GM12878 (cell line): ENCODE measurements at places on chromosomes 6 and 20.
A peak's percentile ranks its signal among the peaks of the same experiment; 100 is the strongest.

DNA sequence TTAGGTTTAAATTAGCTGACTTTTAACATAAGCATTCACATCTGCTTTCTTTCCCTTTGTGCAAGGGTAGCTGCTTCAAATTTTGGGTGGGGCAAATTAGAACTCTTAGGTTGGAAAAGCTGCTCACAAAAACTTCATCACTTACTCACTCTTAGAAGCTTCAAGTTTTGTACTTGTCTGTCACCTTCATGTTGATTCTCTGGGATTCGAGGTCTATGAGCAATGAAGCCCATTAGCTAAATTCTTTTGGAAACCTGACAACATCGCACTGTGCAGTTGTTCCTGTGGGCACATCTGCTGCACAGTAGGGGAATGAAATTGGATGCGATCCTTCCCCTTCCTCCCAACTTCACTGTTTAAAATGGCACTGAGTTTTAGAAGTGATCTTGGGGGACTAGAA lies 156.1 kb downstream of the UBE3D start:
- DNase-seq: no peak

DNA sequence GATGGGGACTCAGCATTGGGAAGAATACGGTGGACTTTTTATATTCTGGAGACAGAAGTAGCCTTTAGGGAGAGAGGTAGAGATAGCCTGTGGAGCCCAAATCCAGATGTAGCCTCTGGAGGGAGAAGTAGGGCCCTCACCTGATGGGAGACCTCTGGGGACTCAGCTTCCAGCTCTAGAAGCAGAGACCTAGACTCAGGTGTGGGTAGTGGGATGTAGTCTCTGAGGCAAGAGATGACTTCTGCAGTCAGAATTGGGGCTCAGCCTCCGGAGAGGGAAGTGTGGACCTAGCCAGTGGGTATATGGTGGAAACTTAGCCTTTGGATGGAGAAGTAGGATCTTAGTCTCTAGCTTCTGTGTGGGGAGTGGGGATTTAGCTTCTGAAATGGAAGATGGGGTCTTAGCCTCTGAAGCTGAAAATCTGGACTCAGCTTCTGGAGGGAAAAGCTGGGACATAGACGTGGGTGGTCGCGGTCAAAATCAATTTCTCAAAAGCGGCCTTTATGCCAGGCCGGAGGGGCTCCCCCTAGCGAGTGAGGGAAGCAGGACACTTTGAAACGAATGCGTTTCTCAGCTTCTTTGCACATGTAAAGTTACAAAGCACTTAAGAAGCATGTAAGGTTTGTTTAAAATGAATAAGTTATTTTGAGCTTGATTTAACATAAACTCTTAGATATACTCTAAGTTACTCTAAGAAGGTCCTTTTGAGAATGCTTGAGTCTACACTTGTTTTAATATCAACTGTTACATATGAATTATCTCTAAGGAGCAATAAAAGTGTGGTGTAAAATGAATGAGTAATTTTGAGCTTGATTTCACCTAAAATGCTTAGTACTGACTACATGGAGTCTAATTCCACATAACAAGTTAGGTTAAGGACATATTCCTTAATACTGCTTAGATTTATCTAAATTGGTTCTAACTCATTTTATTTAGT lies 12.9 kb upstream of the ZNF343 start:
- no peak for DNase-seq

GRCh38 chr20:48153523-48153922 lies 368.2 kb upstream of the SULF2 start:
- no peak for DNase-seq

GRCh38 chr6:5871296-5871695 lies 135.4 kb downstream of the NRN1 start:
- DNase-seq: peak; percentile 34

DNA sequence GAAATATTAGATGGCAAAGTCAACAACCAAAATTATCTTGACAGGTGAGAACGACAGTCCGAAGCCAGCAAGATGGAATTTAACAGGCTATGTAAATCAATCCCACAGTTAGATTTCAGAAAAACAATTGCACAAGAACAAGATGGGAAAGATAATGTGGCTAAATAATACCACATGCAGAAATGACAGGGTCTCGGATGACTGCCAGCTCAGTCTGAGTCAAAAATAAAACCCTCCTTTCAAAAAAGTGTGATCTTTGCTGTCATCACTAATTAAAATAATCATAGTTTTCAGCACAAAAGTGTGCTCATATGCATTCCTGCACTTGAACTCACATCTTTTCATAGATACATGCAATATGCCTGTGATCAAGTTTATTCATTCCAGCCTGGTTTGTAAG lies 25.9 kb downstream of the FOXQ1 start:
- no peak for DNase-seq

GRCh38 chr6:38588631-38589366 lies 50.9 kb downstream of the BTBD9 start:
- DNase-seq: no peak

DNA sequence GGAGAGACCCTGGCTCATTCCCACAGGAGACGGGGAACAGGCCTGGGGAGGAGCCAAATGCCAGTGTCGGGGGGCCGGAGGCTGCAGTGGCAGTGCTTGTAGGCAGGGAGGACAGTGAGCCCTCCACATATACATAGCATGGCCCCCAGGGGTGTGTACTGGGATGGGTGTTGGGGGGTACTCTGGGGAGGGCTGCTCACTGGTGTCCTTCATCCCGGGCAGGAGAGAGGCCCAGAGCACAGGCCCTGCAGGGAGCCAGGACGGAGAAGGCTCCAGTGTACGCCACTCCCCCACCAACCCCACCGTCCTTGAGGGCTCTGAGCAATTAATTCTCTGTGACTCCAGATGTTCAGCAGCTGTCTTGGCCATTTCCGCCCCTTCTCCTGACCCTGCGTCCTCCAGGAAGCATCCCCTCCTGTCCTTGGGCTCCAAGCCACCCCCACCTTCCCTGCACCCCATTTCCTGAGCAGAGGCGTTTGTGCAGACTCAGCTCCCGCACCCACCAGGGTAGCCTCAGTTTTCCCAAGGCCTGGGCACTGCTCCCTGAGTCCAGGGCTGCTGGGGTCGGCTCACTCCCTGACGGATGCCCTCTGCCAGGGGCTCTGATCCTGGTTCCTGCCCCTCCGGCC lies 3.4 kb upstream of the ABHD16B start:
- DNase-seq: no peak

- no peak for DNase-seq
These were observed 55.7 kb upstream of the BHLHE23 start for GRCh38 chr20:63062188-63063140.

DNA sequence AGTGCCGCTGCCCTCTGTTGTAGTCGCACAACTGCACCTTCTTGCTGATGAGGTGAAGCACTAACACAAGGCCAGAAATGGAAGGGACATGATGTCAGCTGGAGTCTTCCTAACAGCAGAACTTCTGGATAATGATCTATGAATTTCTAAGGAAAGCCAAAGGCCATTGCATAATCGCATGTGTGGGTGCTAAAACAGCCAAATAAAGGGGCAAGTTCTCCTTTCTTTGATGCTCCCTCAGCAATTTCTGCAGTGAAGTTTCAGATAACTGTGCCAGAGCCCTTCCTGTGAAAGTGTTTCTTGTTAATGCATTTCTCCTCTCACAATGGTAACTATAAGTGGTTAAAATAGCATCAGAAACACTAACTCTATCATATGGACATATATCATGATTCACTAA lies 8.0 kb upstream of the F13A1 start:
- DNase-seq: no peak

DNA sequence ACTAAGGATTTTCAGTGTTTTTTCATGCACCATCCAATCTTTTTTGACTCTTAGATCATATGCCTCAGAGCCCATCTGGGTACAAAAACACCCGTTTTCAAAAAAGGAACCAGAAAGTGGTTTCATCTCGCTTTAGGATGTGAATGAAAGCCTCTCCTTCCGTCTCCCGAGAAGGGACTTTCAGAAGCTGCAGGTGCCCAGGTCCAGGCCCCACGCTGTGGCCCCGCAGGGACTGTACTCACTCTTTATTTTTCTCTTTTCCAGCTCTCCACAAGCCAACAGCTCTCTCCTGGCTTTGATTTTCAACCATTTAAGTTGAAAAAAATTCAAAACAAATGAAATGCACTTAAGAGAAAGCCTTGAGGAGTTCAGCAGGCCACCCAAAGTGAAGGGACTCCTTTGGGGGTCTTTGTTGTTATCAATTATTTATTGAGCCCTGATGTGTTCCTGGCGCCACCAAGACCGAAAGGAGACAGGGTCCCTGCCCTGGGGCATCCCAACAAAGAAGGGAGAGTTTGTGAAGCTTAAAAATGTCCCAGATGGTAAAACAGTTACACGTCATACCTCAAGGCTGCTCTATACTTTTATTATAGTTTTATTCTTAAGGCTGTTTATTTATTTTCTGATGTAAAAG lies 467.3 kb downstream of the PREX1 start:
- peak; percentile 68 for DNase-seq

DNA sequence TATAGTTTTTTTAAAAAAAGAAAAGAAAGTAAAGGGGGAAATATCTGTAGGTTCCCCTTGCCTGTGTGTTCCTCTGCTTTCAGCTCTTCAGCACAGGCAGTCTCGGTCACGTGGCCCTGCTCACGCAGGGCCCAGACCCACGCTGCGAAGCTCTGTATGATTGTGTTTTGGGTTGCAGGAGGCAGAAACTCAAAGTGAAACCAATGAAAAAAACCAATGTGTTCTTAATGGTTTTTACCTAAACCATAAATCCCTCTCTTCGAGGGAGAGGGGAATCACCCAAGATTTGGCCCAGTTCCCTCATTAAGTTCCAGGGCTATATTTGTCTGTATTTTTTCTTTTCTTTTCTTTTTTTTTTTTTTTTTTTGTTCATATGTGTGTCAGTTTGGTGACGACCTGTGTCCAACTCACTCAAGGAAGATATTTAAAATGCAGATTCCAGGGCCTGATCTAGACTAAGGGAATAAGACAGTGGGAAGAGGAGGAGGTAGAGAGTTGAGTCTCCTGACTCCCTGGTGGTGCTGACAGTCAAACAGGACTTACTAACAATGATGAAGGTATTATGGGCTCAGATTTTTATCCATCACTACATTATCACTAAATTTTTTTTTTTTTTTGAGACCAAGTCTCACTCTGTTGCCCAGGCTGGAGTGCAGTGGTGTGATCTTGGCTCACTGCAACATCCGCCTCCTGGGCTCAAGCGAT lies 33.8 kb upstream of the RREB1 start:
- peak; percentile 92 for DNase-seq

DNA sequence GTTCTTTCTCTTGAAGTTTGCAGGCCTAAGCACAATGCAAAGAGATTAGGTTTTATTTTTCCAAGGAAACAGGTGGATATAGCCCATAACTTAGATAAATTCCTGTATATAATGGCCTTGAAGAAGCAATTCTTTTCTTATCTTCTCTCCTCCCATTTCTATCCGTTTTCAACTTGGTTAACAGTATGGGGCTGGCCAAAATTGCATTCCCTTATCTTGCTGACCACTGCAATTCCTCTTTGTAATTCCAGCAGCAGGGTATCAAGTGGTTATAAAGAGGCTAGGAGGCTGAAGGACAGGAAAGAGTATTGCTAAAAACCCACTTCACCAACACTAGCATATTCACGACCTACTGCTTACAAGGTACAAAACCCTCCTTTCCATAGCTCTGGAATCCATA lies 643.5 kb upstream of the ID4 start:
- no peak for DNase-seq

DNA sequence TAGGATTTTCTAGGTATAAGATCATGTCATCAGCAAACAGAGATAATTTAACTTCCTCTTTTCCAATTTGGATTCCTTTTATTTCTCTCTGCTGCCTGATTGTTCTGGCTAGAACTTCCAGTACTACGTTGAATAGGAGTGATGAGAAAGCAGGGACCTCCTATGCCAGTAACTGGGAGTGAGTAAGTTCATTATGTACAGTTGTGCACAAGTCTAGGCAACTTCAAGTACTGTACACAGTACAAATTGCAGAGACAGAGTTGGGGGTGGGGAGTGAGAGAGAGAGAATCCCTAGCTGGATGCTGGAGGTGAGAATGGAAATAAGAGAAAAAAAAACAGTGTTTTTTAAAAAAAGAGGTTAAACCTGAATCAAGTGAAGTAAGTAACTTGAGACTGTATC lies 210.2 kb downstream of the MMUT start:
- no peak for DNase-seq

DNA sequence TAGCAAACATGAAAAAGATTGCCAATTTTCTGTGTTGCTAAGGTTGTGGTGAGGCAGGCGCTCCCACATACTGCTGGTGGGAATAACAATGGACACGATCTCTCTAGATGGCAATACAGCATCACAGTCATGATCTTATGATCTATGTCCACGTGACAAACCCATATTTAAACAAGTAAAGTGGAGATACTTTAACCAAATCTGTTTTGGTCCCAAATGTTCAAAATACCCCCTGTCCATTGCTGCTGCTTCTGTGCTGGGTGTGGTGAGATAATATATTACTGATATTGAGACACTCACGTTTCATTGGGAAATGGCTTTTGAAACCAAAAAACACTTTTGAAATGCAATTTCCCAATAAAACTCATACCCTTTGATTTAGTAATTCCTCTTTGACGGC lies 23.0 kb downstream of the SIRPD start:
- no peak for DNase-seq

GRCh38 chr6:77587963-77588362 lies 64.9 kb upstream of the MEI4 start:
- no peak for DNase-seq

DNA sequence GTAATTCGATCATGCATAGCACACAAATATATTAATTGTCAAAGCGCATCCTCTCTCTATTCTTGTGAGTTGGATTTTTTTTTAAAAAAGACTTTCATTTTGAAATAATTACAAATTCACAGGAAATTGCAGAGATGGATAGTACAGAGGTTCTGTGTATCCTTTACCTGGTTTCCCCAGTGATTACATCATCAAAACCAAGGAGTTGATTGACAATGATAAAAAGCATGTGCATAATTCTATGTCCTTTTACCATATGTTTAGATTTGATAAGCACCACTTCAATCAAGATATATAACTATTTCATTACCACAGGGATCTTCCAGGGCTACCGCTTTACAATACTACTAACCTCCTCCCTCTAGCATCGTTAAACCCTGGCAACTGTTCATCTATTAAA lies 40.2 kb downstream of the CCN2 start:
- no peak for DNase-seq

- DNase-seq: no peak
These were observed 42.5 kb upstream of the NELFCD start for GRCh38 chr20:58938541-58938940.

DNA sequence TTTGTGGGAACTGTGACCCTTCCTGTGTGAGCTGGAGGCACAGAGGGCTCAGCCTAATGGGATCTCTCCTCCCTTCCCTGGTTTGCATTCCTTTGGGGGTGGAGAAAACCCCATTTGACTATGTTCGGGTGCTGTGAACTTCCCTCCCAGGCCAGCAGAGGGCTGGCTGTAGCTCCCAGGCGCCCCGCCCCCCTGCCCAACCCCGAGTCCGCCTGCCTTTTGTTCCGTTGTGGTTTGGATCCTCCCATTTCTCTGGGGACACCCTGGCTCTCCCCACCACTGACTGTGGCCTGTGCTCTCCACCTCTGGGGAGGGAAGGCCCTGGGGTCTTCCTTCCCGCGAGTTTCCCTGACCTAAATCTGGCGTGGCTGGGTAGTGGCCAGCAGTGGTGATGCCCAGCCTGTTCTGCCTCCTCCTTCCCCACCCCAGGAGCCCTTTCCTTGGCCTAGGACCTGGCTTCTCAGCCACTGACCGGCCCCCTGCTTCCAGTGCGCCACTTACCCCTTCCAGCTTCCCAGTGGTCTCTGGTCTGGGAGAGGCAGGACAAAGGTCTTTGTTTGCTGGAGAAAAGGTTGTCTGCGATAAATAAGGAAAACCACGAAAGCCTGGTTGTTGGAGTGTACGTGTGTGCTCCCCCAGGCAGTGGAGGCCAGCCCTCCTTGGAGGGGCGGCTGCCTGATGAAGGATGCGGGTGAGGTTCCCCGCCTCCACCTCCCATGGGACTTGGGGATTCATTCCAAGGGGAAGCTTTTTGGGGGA lies 4.9 kb downstream of the VEGFA start:
- DNase-seq: no peak

GRCh38 chr6:79461205-79461604 lies 76.0 kb downstream of the LCA5 start:
- DNase-seq: no peak
